ENCODE measurements at places on chromosomes 5 and 9.

DNA sequence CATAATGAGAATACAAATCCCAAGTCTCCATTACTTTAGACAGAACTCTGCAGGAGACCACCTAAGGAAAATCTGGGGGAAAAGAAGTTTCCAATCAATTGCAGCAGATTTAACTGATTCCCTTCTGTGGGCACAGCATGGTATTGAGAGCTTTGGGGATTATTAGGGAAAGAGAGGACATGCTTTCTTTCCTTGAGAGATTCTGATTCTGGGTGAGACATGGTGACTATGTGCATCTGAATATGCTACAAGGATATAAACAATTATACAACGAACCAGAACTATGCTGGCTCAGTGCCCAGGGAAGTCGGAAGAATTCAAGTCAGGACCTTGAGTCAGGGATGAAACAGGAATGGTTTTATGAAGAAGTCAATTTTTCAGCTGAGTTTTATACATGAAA is 183.7 kb downstream of the PDE4D start:
- no peak for DNase-seq

DNA sequence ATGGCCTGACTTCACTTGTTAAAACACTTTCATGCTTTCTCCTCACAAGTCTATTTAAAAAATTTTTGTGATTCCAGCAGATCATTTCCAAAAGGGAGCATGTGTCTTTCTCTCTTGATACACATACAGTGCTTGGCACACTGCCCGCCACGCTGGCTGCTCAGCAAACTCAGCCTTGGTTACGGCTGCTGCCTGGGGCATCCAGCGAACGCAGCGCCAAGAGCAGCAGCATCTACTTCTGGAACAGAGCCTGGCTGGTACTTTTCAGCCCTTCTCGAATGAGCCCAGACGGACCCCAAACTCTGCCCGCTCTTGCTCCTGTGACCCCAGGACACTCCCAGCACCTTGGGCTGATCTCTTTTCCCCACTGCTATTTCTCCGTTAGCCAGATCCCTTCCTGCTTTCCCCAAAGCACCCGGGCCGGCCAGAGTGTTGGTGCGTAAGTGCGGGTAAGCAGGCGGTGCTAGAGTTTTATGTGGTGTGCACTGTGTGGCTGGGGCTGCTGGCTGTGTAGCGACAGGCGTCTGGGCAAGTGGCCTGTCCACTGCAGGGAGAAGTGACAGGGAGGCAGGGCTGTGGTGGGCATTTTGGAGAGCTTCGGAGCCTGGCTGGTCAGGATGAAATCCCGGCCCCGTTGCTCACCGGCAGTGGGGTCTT is 73.2 kb downstream of the SH3PXD2B start:
- no peak for DNase-seq

DNA sequence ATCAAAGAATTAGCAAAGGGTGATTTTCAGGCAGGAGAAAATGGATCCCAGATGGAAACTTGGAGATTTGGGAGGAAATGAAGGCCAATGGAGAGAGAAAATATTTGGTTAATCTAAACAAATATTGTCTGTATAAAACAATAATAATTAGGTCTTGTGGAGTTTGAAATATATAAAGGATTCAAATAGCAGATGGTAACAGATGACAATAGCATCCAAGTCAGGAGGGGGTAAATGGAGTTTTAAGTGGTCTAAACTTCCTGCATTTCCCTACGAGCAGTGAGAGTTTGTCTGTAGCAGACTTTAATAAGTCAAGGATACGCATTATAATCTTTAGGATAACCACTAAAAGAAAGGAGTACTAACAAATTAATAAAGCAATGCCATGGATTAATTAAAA is 49.0 kb upstream of the GGTA1 start:
- DNase-seq, result no peak

DNA sequence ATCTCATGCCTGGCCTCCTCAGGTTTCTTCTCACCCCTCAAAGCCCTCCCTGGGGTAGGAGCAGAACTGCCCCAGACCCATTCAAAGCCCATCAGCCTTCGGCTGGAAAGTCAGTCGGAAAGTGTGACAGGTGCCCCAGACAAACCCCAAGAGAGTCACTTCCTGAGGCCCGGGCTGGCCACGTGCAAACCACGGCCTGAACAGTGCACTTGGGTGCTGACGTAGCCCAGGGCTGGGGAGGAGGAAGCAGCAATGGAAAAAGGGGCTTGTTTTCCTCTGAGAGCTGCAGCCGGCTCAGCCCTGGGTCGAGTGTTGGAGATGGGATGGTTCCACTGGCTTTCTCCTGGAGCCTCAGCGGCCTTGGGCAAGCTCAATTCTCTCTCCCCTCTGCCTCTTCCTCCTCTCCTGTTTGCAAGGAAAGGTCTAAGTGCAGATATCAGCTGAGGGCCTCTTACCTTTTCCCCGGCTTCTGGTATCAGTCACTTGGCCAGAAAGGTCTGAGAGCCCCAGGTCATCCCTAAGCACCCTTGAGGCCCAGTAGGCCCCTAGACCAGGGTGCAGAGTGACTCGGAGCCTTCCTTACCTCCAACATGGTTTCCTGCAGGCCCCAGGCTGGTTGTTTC is 5.9 kb upstream of the EGR1 start:
- DNase-seq, result peak; percentile 80

DNA sequence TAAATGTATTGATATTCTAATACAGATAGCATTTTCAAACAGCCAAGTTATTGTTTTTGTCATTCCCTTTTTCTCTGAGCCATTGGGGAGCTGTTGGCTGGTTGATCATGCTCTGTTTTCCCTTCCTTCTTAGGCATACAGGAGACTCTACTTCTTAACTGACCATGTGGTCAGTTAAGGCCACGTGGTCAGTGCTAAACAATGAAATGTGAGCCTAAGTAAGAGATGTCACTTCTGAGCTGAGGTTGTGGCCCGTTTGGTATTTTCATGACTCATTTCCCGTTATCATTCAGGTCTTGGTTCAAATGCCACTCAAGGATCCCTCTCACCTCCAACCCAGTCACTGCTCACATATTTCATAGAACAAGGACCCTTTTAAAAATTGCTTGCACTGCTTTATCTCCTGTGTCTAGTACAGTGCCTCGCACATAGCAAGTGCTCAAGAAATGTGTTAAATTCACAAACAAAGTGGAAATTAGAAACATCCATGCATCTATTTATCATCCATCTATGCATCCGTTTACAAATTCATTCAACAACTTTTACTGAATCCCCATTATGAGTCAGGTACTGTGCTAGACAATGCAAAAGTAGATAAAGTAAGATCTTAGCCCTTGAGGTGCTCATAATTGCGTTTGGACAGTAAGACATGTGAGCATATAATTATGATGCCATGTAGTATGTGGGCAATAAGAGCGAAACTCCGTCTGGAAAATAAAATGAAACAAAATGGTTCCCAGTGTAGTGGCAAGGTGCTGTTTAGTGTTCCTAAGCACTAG is 50.7 kb downstream of the ARRDC3 start:
- DNase-seq, result no peak

DNA sequence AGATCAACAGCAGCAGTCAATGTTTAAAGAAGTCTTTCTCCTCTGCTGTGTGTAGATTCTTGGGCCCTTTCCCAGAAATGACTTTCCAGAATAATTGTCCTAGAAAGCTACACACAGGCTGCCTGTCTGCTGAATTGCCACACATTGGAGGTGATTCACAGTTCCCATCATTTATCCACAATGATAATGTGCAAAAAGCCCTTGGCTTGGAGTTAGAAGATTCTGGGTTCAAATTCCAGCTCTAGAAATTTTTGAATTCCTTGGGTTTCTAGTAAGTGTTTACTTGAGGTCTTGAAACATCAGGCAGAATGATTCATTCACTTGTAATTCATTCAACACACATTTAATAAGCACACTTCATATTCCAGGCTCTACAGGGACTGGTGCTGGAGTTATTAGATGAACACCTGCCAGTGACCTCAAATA is 28.6 kb upstream of the EPB41L4B start:
- DNase-seq, result no peak

GRCh38 chr9:77882294-77882693 is 149.3 kb downstream of the GNAQ start:
- DNase-seq, result no peak

GRCh38 chr5:176664886-176665285 is 17.6 kb downstream of the TSPAN17 start:
- no peak for DNase-seq

- DNase-seq, result no peak
Measured at GRCh38 chr5:140117523-140117922, 3.6 kb downstream of the PURA start.

DNA sequence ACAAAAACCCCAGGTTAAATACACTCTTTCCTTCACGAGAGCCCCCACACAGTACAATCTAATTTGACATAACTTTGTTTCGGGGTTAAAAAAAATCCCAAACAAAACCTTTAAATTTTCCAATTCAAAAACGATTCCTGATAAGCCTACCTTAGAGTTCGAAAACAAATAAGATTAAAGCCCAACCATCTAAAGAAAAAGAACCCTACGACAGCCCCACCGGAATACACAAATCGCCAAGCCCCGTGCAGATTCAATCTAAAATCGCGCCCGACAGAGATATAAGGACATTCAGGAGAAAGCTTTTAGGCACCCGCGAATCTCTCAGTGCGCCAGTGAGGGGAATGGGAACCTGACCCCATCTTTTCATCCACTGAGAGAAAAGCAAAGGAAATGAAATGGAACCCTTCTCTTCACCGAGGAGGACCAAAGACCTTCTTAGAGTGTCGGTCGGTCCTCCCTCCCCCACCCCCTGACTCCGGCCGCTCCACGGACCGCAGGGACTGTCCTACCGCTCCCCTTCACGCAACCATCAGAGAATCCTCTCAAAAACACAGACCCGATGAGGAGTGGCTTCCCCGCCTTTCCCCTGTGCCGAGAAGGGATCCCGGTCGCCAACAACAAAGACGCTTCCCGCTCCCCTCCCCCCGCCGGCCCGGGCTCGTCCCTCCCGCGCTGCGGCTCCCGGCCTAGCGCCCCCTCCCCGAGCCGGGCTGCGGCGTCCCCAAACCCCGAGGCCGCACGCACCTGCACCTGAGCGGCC is 925 bp downstream of the ABHD17B start:
- peak; percentile 4 for DNase-seq

DNA sequence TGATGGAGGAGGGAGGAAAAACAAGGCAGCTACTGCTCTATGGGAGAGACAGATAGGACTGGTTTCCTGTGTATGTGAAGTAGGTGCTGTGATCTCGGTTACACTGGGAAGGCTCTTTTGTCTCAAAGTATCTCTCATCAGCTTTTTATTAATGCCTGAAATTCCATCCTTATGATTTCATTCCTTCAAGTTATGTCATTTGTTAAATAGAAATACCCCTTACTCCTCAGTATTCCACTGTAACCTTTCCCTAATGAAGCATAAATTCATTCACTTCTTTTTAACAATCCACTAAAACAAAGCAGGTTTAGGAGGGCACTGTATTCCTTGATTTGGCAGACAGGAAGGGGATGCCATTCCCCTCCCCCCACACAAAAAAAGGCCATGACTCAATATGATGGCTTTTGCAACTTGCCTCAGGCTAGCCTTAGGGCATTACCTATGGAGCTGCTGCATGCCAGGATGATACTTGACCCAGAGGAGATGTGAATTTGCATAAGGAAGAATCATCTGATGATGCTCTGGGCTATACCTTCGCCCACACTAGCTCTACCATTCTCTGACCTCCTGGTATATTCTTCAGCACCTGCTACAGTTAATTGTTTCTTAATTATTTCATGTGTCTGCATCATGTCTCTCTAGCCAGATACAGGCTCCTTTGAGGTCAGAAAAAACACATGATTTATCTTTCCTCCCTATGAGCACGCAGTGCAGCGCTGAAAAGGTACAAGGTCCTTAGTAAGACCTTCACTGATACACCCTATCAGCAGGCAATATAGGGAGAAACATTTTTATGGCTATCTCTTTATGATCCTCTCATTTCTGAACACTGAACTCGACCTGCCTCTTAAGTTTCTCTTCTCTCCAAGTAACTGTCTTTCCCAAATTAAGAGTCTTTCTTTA is 26.3 kb downstream of the NR3C1 start:
- no peak for DNase-seq

DNA sequence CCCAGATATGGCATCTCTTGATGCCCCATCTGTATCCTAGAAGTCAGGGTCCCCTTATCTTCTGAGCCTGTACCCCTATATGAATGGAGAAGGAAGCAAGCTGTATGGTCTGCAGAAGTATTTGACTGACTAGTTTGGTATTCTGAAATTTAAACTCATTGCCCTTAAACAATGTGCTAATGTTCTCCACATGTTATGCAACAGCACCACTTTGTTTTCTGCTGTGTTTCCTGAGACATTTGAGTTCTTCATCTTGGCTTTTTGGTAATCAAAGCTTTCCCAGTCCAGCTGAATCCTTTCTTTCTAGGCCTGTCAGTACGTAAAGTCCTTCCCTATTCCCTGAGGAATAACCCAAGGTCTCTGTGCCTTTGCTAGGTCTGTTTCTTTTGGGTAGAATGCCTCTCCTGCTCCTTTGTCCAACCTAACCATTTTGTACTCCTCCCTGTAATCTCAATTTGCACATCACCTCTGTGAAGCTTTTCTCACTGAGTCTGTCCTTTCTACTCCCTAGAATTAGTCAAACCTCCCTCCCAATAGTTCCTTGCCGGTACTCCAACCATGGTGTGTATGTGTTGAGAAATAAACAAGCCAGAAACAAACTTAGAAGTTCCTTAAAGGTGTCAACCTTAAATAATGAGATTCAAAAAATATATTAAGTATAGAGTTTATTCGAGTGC is 72.1 kb upstream of the HSPB3 start:
- DNase-seq, result no peak

Data from stimulated activated CD8-positive, alpha-beta memory T cell treated with anti-CD3 and anti-CD28 coated beads, Interleukin-2, amount 100 ng/mL, for 1 hour (primary cell).